RCC 7860 (cell line): ENCODE measurements at places on chromosomes 2 and 18.

GRCh38 chr2:174764280-174765255, at the start of gene CHRNA1:
CHRNA1 (minus strand) TSS chr2:174764472; CDS start chr2:174764394, 78 bp downstream.
- peak; percentile 6 for DNase-seq

DNA sequence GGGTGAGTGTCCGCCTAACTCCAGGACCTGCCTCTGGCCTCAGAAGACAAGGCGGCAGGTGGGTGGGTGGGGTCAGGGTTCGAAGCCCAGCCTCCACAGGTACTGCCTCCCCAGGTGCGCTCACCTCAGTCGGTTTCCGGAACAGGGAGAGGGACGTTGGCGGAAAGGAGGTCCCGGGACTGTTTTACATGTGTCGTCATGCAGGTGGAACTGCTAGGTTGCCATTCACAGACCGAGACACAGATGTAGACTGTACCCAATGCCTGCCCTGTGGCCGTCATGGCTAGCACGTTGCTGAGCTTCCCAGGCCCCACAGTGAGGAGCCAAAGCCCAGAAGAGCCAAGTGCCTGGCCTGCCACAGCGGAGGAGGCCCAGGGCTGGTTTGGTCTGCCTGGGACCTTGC, 284.0 kb upstream of the HS6ST1 start:
- no peak for DNase-seq

DNA sequence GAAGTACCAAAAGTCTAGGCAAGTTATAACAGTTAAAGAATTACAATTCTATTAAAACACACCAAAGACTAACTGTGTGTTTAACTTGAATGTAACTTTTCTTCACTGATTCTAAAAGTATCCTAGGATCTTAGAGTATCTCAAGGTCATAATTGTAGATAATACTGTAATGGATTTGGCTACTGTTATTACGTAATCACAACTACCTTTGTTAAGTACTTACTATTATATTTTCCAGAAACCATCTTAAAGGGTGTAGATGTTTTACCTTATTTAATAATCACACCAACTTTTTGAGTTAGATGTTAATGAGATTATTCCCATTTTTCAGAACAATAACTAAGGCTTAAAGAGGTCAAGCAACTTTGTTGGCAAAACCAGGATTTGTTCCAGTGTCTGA, 161.3 kb upstream of the REG3A start:
- no peak for DNase-seq

- DNase-seq, result no peak
Measured at GRCh38 chr2:202124286-202124685, 51.2 kb downstream of the KIAA2012 start.

DNA sequence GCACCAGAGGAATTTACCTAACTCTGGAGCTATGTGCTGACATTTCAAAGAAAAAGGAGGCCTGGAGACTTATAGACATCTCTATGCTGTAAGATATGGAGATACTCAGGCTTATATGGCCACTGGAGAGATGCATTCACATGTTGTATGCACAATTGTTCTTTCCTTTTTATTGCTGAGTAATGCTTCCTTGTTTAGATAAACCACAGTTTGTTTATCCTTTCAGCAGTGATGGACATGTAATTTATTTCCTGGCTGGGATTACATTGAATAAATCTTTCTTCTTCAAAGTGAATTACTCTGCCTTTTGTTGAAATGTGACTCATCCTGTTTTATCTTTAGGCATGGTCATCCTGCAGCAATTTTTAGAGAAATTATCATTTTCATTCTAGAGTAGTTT, 716.7 kb upstream of the GCFC2 start:
- no peak for DNase-seq

DNA sequence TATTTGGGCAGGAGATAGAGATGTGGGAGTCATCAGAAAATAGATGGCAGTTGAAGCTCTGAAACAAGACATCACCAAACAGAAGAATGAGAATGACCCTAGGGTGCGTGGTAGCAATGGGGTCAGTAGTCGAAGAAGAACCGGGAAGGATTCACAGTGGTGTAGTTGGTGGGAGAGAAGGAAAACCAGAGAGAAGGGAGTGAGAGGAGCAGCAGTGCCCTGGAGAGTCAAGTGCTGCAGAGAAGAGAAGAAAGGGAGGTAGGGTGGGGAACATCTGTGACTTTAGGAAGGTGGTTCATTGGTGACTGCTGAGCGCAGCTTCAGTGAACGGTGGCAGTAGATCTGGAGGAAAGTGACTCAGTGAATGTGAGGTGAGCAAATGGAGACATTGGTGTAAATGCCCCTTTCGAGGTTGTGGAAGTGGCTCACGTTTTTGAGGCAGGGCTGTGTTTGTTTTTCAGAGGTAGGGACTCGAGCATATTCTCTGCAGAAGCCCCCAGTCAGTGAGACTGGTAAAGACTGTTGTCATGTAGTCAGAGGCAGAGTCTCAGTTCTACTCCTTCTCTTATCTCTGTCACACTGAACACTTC, 36.4 kb downstream of the CDC42EP3 start:
- DNase-seq, result no peak

DNA sequence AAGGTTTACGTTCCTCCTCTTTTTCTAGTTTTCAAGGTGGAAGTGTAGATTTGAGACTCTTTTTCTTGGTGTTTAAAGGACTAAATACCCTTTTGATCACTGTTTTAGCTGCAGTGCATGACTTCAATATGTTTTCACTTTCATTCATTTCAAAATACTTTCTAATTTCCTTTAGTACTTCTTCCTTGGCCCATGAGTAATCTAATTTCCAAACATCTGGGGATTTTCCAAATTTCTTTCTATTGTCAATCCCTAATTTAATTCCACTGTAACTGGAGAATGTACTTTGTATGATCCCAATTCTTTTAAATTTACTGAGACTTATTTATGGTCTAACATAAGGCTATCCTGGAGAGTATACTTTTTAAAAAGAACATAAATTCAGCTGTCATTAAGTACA, 3.8 kb upstream of the RHBDD1 start:
- DNase-seq, result no peak

GRCh38 chr2:55164534-55165480, 67.3 kb downstream of the CLHC1 start:
- no peak for DNase-seq

- DNase-seq, result no peak
Measured at GRCh38 chr2:230269715-230270114, 44.2 kb downstream of the SP140 start.

DNA sequence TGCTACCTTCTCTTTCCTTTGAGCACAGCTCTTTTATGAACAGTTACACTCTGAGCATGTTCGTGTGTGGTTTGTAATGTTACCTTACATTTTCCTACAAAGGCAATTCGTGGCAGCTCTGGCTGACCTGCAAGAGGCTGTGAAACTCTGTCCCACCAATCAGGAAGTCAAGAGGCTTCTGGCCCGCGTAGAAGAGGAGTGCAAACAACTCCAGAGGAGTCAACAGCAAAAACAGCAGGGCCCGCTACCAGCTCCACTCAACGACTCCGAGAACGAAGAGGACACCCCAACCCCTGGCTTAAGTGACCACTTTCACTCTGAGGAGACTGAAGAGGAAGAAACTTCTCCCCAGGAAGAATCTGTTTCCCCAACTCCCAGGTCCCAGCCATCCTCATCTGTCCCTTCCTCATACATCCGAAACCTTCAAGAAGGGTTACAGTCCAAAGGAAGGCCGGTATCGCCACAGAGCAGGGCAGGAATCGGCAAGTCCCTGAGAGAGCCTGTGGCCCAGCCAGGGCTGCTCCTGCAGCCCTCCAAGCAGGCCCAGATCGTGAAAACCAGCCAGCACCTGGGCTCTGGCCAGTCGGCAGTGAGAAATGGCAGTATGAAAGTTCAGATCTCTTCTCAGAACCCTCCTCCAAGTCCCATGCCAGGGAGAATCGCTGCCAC, 56.9 kb downstream of the WDSUB1 start:
- DNase-seq, result no peak

DNA sequence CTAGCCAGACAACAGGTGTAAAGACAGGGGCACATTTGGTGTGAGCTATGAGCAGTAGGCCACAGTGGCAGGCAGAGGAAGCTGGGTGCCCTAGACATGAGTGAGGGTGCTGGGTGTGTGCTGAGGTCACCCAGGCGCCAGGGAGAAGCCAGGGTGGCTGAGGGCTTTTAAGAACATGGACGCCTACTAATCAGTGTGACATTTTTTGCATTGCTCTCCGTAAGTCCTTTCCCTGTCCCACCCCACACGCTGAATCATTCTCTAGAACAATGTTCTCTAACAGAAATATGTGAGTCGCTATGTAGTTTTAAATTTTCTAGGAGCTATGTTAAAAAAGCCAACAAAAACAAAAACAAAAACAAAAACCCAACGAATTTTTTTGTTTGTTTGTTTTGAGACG, 204.5 kb upstream of the REV1 start:
- no peak for DNase-seq
